ENCODE measurements at places on chromosomes 5 and 9.

GRCh38 chr9:35732800-35733541 is 505 bp downstream of the CREB3 start:
- no peak for DNase-seq

- DNase-seq, result no peak
These were observed 1.2 kb upstream of the GPBP1 start for GRCh38 chr5:57172466-57173318.

DNA sequence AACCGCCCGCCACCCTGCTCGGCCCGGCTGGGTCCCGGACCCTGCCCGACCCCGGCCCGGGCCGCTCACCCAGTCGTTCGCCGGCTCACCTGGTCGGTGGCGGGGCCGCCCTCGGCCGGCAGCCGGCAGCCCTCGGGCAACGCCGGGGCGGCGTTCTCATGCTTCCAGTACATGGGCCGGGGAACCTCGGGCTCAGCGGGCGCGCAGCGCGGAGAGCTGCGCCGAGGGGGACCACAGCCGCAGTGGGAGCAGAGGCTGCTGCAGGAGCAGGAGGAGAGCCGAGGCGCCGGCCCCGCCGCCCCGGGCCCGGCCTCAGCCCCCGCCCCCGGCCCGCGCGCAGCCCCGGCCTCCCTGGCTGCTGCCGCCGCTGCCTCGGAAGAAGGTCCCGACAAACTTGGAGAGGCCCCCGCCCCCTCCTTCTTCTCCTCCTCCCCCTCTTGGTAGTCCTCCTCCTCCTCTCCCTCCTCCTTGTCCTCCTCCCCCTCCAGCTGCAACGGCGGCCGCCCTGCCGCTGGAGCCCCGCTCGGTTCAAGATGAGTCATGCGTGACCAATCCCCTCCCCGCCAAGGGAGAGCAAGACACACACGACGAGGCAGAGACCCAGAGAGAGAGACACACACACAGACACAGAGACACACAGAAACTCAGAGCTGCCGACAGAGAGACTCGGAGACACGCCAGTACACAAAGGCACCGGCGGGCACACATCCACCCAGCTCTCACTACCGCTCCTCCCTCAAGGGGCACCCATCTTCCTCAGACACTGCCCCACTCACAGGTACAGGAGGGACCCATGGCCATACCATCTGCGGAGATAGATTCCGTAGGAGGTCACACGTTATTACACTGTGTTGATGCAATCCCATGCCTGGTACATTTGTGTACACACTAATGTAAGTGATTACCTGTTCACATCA is at the start of gene LHX6:
TSS of gene LHX6 (minus strand) at position 390 of the 917 bp plus-strand sequence. CDS start at position 173, 217 bp downstream.
- no peak for DNase-seq

- DNase-seq, result no peak
These were observed 302.0 kb downstream of the NFIB start for GRCh38 chr9:14011799-14012560.

GRCh38 chr9:134969156-134970045 is 51.7 kb upstream of the FCN1 start:
- DNase-seq, result no peak

DNA sequence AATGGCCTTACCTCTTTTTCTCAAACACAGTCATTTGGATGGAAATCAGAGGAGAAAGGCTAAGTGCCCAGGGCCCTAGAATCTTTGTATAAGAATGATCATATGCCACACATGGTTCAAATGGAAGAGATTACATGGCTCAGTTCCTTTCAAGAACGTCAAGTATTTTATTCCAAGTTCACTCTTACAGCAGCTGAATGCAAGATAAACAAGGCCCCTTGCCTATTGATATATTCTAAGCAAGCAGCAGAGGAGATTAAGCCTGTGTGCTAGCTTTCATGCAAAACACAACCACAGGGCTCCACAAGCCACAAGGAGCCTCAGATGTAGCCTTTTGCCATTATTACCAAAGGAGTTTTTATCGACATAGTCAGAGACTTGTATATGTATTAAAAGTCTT is 55.3 kb upstream of the SLCO6A1 start:
- no peak for DNase-seq

GRCh38 chr5:179874136-179874535 is 15.5 kb upstream of the MRNIP start:
- DNase-seq, result no peak

GRCh38 chr5:125411744-125412560 is 665.5 kb upstream of the ZNF608 start:
- DNase-seq, result no peak

DNA sequence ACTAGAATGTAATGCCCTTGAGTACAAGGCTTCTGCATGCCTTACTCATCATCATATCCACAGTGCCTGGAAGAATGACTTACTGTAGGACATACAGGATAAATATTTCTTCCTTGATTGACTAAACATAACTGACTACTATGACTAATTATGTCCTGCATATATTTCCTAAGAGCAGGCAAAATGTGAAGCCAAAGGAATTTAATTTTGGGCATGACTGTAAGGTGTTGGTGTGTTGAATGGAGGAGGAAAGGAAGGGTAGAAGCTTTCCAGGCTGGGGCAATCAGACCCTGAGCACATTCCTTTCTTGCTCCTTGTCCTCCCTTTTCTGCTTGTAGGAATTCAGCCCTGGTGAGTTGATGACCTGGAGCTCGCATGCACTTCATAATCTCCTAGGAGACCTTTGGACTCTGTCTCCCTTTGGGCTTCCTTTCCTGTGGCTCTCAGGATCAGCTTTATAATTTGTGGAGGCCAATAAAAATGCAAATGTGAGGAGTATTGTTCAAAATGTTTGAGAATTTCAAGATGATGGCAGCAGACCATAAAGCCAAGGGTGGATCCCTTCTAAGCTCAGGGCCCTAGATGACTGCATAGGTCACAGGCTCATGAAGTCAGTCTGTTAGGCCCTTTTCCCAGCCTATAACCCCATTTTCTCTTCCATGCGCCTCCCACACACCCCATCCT is 174.0 kb downstream of the HMHB1 start:
- no peak for DNase-seq

DNA sequence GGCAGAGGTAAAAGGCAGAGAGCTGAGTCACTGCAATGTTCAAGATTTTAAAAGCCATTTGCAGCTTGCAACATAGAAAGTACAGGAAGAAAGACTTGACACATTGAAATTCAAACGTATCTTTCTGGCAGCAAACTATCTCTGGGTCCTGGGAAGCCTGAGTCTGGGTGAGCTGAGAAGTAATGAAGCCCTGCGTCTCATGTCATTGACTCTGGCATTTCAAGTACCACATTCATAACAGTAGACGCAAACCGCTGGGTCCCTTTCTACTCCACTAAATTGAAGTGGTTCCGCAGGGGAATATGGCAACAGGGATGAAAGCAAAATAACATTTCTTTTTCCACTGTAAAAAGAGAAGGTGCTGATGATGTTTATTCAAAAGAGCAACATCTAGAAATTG is 694.3 kb downstream of the BRINP1 start:
- no peak for DNase-seq

GRCh38 chr9:136803551-136804508 is 3.9 kb upstream of the RABL6 start:
- DNase-seq, result no peak

- no peak for DNase-seq
These were observed 45.3 kb downstream of the PLPP7 start for GRCh38 chr9:131334629-131335367.

DNA sequence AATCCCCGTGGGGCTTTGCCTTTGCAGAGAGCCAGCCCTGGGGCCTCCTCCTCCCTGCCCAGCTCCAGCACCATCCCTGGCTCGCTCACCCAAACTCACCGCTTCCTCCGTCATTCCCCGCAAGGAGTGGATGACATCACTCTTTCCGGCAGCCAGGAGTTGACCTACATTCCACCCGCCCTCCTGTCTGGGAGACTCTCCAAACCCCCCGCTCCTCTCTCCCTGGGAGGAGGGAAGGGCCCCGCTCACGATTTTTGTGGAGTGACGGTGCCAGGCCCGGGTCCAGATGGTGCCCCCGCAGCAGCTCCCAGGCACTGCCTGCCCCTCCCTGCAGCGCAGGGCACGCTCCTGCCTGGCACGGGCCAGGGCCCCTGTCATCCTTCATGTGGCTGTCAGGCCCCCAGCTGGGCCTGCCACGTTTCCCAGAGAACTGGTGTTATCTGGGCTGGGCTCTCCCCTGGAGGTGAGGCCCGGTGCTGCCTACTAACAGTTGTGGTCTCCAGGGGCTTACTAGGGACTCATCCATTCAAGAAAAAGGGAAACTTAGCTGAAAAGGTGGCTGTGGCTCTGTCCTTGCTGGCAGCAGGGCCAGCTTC is 52.3 kb downstream of the NTNG2 start:
- no peak for DNase-seq

- no peak for DNase-seq
These were observed 13.9 kb downstream of the FAM193B start for GRCh38 chr5:177540438-177540837.

DNA sequence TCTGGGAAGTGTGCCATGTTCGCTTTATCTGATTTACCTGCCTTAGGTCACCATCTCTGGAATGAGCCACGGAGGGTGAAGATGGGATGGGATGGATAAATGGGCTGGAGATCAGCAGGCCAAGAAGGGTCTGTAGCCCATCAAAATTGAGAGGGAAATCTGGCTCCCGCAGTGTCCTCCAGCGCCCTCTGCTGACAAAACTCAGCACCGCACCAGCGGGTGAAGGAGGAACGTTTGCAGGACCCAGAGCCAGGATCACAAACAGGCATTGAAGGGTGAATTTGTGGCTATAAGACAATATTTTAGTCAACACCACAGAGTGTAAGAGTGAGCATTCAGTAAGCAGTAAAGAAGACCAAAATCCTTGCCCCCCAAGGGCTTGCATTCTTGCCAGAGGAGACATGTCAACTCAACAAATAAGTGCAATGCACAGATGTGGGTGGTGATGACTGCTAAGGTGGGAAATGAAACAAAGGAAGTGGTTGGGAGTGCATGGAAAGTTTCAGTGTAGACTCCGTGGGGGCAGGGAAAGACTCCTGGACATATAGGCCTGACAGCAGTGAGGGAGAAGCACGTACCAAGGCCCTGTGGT is 124.4 kb downstream of the TENT4A start:
- peak; percentile 35 for DNase-seq

GRCh38 chr9:79684711-79685575 is 113.2 kb downstream of the TLE4 start:
- DNase-seq, result no peak

GRCh38 chr9:15697446-15697851 is 144.6 kb downstream of the CCDC171 start:
- DNase-seq, result no peak

GRCh38 chr9:135281151-135281550 is 193.7 kb downstream of the OLFM1 start:
- DNase-seq, result no peak

GRCh38 chr9:125409217-125409636 is 147.6 kb downstream of the GAPVD1 start:
- no peak for DNase-seq

GRCh38 chr9:119257592-119257991 is 111.6 kb downstream of the BRINP1 start:
- DNase-seq, result no peak

- DNase-seq, result no peak
These were observed 37.2 kb upstream of the ADAMTS2 start for GRCh38 chr5:179382486-179382885.

DNA sequence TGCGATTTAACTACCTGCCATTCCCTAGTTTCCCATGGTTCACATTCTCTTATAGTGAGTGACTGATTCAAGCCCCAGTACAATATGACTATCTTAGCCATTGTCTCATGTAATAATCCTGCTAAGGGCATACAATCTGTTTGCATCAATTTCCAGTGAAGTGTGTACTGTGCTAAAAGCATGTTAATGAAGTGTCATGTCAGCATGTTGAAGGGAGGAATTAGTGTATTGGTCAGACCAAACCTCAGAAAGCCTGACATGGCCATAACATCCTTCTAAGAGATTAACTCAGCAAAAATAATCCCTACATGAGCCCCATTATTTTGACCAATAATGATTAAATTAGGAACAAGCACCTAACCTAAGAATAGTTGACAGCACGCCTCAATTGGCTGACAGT is 442.4 kb downstream of the ENC1 start:
- no peak for DNase-seq

- no peak for DNase-seq
These were observed 191.4 kb upstream of the DAB2 start for GRCh38 chr5:39616131-39616530.

DNA sequence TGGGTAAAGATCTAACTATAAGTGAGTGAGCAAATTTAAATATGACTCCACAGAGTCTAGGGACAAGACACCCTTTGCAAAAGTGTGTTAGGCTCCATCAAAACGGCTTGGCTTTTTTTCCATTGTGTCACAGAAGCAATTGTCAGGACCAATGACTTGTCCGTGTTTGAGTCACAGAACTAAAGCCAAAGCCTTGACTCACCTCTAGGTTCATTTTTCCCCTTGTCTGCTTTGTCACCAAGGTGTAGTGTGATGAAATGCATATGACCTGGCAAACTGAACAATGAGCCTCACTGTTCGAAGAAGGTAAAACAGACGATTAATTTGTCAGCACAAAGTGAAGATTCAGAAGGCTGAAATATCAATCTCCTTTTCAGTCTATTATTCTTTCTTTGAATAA is 331.0 kb downstream of the GLIS3 start:
- no peak for DNase-seq

DNA sequence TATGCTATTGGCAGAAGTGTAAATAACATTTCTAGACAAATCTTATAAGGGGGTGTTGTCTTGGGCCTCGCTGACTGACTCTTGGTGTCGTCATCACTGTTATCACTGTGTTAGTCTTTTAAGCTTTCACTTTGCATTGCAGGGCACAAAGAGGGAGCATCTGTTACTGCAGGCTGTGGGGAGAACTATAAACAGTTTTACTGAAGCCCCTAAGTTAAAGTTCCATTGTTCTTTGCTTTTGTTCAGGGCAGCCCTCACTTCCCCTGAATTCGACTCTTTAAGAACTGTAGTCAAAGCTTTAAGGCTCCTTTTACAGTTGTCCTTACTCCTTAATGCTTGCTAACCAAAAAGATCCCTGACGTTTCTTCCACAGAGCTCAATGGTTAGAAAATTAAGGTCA is 605.0 kb downstream of the RAB3C start:
- no peak for DNase-seq

DNA sequence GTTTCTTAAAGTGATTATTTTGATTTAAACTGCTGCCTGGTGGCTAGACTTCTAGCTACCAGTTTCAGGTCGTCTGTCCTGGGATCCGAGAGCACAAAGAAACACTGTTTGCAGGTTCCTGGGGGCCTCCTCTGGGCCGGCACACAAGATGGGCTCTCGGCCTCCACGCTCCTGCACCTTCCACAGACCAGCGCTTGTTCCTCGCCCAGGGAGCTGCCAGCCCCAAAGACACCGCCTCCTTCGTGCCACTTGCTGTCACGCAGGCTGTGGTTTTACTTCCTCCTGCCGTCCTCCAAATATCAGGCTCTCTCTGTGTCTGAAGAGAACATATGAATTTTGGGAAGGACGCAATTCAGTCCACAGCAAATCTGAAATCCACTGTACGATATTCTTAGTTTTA is 105.8 kb downstream of the ROR2 start:
- DNase-seq, result no peak

All from neural crest cell (in vitro differentiated cells).